ENCODE measurements at places on chromosomes 12 and 14. TPM values are rescaled to one million over a fixed set of nuclear protein-coding genes. Genes with fewer than 3 reads are reported as not detected.

DNA sequence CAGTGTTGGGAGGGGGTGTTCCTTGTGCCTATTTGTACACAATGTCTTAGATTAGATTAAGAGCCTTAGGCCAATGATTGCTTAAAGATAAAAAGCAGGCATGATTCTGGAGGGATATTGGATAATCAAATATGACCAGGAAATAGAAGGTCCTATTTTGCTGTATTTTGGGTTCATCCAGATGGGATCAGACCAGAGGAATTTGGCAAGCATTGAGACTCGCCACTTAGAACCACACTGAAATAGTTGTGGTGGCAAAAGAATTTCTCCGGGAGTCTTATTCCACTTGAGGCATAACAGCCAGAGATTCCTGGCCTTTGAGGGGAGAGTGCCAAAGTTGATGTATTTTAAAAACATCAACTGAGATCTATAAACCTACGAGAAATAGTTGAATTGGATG, 327.2 kb downstream of the RAD51B start:
- DNase-seq = peak; percentile 84

DNA sequence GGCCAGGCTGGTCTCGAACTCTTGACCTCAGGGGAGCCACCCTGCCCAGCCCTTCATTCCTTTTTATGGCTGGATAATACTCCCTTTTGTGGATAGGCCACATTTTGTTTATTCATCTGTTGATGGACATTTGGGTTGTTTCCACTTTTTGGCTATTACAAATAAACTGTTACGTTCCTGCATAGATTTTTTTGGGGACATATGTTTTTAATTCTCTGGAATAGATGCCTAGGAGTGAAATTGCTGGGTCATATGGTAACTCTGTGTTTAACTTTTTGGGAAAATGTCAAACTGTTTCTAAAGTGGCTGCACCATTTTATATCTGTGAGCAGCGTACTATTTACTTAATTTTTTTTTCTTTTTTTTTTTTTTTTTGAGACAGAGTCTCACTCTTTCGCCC, 9.8 kb downstream of the KMT5A start:
- DNase-seq = no peak

The RASSF9 gene
- 2.7 TPM for total RNA-seq

DNA sequence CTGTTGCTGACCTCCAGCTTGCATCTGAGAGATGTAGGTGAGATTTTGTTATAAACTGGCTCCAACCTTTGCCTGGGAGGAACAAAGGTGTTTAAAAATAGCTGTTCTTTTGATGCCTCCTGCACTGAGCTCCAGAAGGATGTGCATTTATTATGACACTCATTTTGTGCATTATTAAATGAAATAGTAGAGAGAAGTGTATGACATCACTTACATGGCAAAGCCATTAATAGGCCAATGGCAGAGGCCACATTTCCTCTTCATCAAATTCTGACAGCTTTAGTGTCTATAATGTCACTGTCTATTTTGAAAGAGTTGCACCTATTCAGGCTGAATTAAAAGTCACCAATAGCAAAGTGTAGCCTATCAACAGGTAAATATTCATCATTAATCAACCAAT, 564.6 kb downstream of the FLRT2 start:
- no peak for DNase-seq

The ENDOU gene
- total RNA-seq = 0.34 TPM

- DNase-seq = no peak
Observed at GRCh38 chr14:93316716-93317115, 16.1 kb downstream of the BTBD7 start.

The KLRC2 gene
- total RNA-seq = not detected

The C1R gene
- total RNA-seq = 7.8 TPM

- DNase-seq = peak; percentile 49
Observed at GRCh38 chr12:121657305-121658008, 12.0 kb downstream of the MORN3 start.

The MOAP1 gene
- 7.4 TPM for total RNA-seq

The GZMH gene
- not detected for total RNA-seq

- DNase-seq = no peak
Observed at GRCh38 chr14:84025106-84026012, 1504.6 kb upstream of the FLRT2 start.

The ZFHX2 gene
- 0.32 TPM for total RNA-seq

DNA sequence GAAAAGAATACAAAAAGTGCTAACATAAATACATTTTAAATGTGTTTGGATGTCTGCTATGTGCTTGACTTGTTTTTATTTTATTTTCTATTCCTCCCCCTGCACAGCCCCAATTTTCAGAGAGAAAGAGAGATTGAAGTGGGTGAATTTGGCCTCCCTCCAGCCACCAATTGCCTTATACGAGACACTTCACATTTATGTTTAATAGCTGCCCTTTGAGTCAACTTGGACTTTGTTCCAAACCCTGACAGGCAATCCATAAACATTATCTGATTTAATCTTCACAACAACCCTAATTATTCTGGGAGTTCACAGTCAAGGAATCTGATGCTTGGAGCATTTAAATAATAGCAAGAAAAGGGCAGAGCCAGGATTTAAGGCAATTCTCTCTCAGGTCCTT, 161.7 kb downstream of the SLC15A4 start:
- no peak for DNase-seq

GRCh38 chr12:7143564-7143963, 13.4 kb downstream of the CLSTN3 start:
- no peak for DNase-seq

DNA sequence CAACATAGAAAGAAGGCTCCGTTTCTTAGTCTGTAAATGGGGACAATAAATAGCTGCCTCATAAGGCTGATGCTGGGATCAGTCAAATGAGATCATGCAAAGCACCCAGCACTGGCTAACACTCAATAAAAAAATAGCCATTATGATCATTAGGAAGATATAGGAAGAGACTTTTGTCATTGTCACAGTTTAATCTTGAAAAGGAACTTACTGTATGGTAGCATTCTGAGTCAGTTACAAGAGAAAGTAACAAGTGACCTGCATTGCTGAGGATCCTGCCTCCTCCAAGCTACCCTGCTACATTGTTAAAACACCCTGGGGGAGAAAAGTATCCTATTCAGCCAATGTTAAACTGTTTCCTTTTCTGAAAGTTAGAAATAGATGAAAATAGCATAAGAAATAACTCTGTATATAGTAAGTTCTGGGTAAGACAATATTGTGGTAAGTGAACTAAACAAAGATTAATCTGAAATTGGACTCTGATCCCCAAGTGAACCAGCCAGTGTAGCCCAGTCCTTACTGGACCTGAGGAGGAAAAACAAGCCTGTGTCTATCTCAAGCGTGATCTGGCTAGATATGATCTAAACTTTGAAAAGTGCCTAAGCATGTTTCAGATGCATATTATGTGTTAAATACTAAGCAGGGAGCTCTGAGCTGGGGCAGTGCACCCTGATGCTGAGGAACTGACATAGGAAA, 3.6 kb upstream of the NUDT4 start:
- no peak for DNase-seq

DNA sequence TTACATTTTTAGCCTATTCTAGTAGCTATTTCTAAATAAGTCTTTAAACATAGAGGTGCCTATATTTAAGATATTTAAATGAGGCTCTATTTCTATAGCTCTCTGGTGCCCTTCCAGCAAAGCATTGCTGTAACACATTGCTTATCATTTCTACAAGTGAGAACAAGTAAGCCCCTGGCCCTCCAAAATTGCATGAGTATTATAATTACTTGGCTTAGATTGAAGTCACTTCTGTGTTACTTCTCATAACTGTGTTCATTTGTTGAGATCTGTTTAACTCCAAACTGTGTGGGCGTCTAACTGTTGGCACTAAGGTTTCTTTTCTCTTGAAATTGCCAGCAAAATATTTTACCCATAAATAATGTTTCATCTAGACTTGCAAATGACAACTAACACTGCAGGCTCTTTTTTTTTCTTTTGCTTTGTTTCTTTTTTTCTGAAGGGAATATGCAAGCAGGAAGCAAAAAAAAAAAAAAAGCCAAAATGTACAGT, 66.5 kb downstream of the DAD1 start:
- DNase-seq = no peak

The DRAM1 gene
- 20.8 TPM for total RNA-seq

GRCh38 chr14:88245321-88245720, 77.7 kb downstream of the KCNK10 start:
- DNase-seq = no peak

- no peak for DNase-seq
Observed at GRCh38 chr12:105231396-105231795, 4.6 kb downstream of the APPL2 start.

DNA sequence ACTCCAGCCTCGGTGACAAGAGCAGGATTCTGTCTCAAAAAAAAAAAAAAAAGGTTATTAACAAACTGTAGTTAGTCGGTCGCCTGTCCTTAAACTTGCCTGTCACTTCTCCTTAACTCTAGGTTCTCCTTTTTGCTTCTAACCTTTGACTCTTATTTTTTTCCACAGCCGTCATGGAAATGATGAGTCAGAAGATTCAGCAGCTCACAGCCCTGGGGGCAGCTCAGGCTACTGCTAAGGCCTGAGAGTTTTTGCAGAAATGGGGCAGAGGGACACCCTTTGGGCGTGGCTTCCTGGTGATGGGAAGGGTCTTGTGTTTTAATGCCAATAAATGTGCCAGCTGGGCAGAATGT, 418 bp upstream of the MYG1 start:
- peak; percentile 72 for DNase-seq

- DNase-seq = no peak
Observed at GRCh38 chr14:76118594-76118993, 33.1 kb upstream of the GPATCH2L start.

GRCh38 chr14:94143239-94143638, 13.8 kb upstream of the IFI27L2 start:
- no peak for DNase-seq

The KRT2 gene
- total RNA-seq = not detected

- DNase-seq = no peak
Observed at GRCh38 chr14:72947366-72948160, 21.3 kb downstream of the DCAF4 start.
